ENCODE measurements at places on chromosomes 1 and 21.

- no peaks in the 10 kb centered on the region for H3K36me3 ChIP-seq
- DNase-seq: peak; percentile 57
These were observed 53.3 kb downstream of the NENF start for GRCh38 chr1:212485913-212486618.

GRCh38 chr1:214013614-214014377 lies 26.0 kb downstream of the PROX1 start:
- no peaks in the 10 kb centered on the region for H3K27me3 ChIP-seq
- no peak overlapping the region for H3K27ac ChIP-seq
- no peaks in the 10 kb centered on the region for H3K4me1 ChIP-seq
- H3K36me3 ChIP-seq: no peaks in the 10 kb centered on the region
- DNase-seq: no peak
- no peak overlapping the region for H3K4me3 ChIP-seq

DNA sequence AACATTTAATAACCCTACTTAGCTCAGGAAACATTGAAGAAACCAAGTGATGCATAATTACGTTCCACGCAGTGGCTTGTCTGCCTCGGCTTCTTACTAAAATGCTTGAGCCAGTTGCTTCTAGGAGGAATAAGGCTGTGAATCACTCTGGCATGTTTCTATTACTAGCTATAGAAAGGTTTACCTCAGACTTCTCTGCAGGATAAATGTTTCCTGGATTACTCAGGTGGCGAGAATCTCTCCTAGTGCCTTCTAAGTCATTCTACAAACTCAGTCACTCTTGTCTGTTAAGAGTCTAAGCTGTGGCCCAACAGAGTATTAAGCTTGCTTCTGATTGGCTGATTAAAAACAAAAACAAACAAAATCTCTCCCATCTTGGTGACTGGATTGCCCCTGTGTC lies 92.0 kb upstream of the RALGPS2 start:
- H3K36me3 ChIP-seq: peaks cover 3% of the 10 kb centered on the region
- DNase-seq: no peak
- H3K4me3 ChIP-seq: no peak overlapping the region
- H3K27ac ChIP-seq: no peak overlapping the region

DNA sequence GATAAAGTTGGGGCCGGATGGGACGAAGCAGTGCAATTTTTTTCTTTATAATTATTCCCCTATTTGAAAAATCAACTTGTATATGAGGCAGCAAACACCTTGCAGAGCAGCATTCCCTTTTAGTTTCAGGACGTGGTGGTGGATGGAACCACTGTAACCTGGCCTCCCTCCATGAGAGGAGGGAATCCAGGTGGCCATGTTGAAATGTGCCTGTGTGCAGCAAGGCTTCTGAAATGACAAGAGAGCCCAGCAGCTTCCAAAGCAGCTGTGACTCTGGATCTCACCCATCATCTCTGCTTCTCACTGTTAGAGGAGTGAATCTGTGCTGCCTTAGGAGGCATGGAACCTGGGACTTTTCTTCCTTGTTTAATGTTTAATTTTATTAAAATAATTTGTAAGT lies 42.3 kb downstream of the NFIA start:
- no peaks in the 10 kb centered on the region for H3K36me3 ChIP-seq
- no peak for DNase-seq
- H3K27me3 ChIP-seq: no peaks in the 10 kb centered on the region

GRCh38 chr1:205672970-205673369 lies 7.3 kb downstream of the SLC45A3 start:
- H3K36me3 ChIP-seq: peaks cover 3% of the 10 kb centered on the region
- no peak overlapping the region for H3K27ac ChIP-seq
- DNase-seq: no peak
- no peaks in the 10 kb centered on the region for H3K27me3 ChIP-seq
- no peak overlapping the region for H3K4me3 ChIP-seq

GRCh38 chr1:186965847-186966246 lies 137.1 kb downstream of the PLA2G4A start:
- H3K27me3 ChIP-seq: no peaks in the 10 kb centered on the region
- no peak for DNase-seq
- no peaks in the 10 kb centered on the region for H3K4me1 ChIP-seq

- no peak overlapping the region for H3K4me3 ChIP-seq
- no peak for DNase-seq
- H3K27ac ChIP-seq: no peak overlapping the region
- no peaks in the 10 kb centered on the region for H3K36me3 ChIP-seq
- H3K4me1 ChIP-seq: no peaks in the 10 kb centered on the region
These were observed 199.9 kb downstream of the TNR start for GRCh38 chr1:175543447-175543846.

DNA sequence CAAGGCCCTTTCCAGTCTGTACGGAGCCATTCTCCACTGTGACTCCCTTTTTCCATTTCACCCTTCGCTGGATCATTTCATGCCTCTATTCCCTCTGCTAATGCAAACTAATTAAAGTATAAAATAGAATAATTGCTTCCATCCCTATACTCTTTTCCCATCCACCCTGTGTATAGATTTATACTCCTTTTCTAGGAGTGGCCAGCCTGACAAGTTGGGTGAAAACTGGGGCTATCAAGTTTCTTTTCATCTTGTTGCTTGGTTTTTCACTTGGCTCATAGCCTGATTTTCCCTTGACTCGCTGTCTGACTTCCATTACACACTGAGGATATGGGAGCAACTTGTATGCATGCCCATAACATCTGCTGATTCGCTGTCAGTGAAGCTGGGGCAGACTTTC lies 107.0 kb downstream of the PLXNA2 start:
- no peak for DNase-seq
- no peak overlapping the region for H3K4me3 ChIP-seq
- peaks cover 2% of the 10 kb centered on the region for H3K4me1 ChIP-seq
- H3K27me3 ChIP-seq: peaks cover 1% of the 10 kb centered on the region

DNA sequence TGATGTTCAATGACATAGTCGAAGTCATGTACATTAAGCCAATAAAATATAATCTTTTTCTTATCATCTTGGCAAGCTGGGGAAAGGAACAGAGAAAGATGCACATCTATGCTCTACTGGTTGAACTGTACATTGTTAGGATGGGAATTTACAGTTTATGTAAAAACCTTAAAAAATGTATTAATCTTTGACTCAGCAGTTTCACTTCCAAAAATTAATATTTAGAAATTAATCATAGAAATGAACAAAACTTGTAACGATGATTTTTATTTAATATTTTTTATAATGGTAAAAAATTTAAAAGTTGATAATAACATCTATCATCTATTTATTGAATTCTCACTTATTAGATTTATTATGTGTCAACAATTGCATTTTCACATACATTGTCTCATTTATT lies 5.7 kb upstream of the C1orf141 start:
- H3K4me3 ChIP-seq: no peak overlapping the region
- no peak overlapping the region for H3K27ac ChIP-seq
- peaks cover 5% of the 10 kb centered on the region for H3K4me1 ChIP-seq
- H3K36me3 ChIP-seq: no peaks in the 10 kb centered on the region
- DNase-seq: no peak

GRCh38 chr1:169517558-169518186 lies 31.9 kb upstream of the SLC19A2 start:
- H3K4me1 ChIP-seq: peaks cover 4% of the 10 kb centered on the region
- no peaks in the 10 kb centered on the region for H3K36me3 ChIP-seq
- H3K27ac ChIP-seq: no peak overlapping the region
- no peak overlapping the region for H3K4me3 ChIP-seq

- H3K27ac ChIP-seq: no peak overlapping the region
- peaks cover under 1% of the 10 kb centered on the region for H3K27me3 ChIP-seq
- H3K4me1 ChIP-seq: peaks cover 20% of the 10 kb centered on the region
- H3K36me3 ChIP-seq: peaks cover 15% of the 10 kb centered on the region
These were observed 42.9 kb downstream of the TFF3 start for GRCh38 chr21:42272109-42272962.

DNA sequence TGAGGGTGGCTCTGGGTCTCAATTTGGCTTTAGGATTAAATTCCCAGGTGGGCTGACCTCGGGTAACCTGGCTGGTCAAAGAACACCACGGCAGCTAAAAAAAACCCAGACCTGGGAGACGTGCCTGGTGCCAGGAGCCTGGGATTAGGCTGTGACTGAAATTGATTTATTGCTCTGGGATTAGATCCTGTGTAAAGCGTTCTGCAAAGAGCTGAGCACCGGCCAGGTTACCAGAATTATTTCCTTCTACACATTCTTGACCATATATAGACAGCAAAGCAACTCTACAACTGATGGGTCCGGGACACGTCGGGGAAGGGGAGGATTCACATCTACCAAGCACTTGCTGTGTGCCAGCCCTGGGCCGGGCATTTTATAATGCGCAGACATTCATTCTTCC lies 45.2 kb downstream of the TMCO4 start:
- no peak overlapping the region for H3K4me3 ChIP-seq
- no peak overlapping the region for H3K27ac ChIP-seq
- no peaks in the 10 kb centered on the region for H3K27me3 ChIP-seq
- H3K4me1 ChIP-seq: no peaks in the 10 kb centered on the region

GRCh38 chr1:217622042-217622441 lies 8.8 kb downstream of the GPATCH2 start:
- no peaks in the 10 kb centered on the region for H3K27me3 ChIP-seq
- peaks cover 14% of the 10 kb centered on the region for H3K4me1 ChIP-seq
- no peak for DNase-seq
- no peak overlapping the region for H3K27ac ChIP-seq

- no peak overlapping the region for H3K4me3 ChIP-seq
- peaks cover 15% of the 10 kb centered on the region for H3K36me3 ChIP-seq
- DNase-seq: no peak
- peaks cover 2% of the 10 kb centered on the region for H3K4me1 ChIP-seq
These were observed 8.3 kb downstream of the DNAI4 start for GRCh38 chr1:66916320-66916719.

GRCh38 chr1:23566304-23566703 lies 7.0 kb upstream of the ID3 start:
- peaks cover 71% of the 10 kb centered on the region for H3K4me1 ChIP-seq
- no peaks in the 10 kb centered on the region for H3K27me3 ChIP-seq
- H3K27ac ChIP-seq: peak overlapping the region; percentile 95
- DNase-seq: no peak
- H3K36me3 ChIP-seq: no peaks in the 10 kb centered on the region
- H3K4me3 ChIP-seq: no peak overlapping the region

GRCh38 chr21:38733972-38734546 lies 71.7 kb upstream of the ETS2 start:
- H3K4me3 ChIP-seq: peak overlapping the region; percentile 83
- H3K27ac ChIP-seq: no peak overlapping the region
- H3K27me3 ChIP-seq: peaks cover 26% of the 10 kb centered on the region
- no peaks in the 10 kb centered on the region for H3K36me3 ChIP-seq
- H3K4me1 ChIP-seq: peaks cover 6% of the 10 kb centered on the region

GRCh38 chr21:43892984-43893535 lies 28.0 kb downstream of the AGPAT3 start:
- H3K4me1 ChIP-seq: peaks cover 24% of the 10 kb centered on the region
- H3K27ac ChIP-seq: peak overlapping the region; percentile 3
- H3K36me3 ChIP-seq: peaks cover 36% of the 10 kb centered on the region
- no peaks in the 10 kb centered on the region for H3K27me3 ChIP-seq

DNA sequence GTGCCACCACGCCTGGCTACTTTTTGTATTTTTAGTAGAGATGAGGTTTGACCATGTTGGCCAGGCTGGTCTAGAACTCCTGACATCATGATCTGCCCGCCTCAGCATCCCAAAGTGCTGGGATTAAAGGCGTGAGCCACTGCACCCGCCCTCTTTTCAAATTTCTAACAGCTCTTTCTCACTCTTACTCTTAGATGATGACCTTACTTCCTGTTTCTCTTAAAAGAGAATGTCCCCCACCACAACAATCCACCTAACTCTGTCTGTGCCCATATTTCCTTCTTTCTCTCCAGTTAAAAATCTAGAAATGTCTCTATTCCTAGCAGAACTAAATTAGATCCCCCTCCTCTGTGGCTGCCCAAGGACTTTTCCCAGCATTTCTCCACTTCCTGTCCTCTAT lies 46.6 kb upstream of the RGS2 start:
- DNase-seq: no peak
- H3K27me3 ChIP-seq: peaks cover 27% of the 10 kb centered on the region
- no peak overlapping the region for H3K4me3 ChIP-seq
- H3K4me1 ChIP-seq: peaks cover 4% of the 10 kb centered on the region
- no peaks in the 10 kb centered on the region for H3K36me3 ChIP-seq

- H3K27me3 ChIP-seq: no peaks in the 10 kb centered on the region
- no peak for DNase-seq
- H3K27ac ChIP-seq: no peak overlapping the region
- H3K4me3 ChIP-seq: no peak overlapping the region
- H3K36me3 ChIP-seq: peaks cover 20% of the 10 kb centered on the region
- H3K4me1 ChIP-seq: peaks cover 37% of the 10 kb centered on the region
These were observed 4.4 kb downstream of the DVL1 start for GRCh38 chr1:1344655-1345361.

DNA sequence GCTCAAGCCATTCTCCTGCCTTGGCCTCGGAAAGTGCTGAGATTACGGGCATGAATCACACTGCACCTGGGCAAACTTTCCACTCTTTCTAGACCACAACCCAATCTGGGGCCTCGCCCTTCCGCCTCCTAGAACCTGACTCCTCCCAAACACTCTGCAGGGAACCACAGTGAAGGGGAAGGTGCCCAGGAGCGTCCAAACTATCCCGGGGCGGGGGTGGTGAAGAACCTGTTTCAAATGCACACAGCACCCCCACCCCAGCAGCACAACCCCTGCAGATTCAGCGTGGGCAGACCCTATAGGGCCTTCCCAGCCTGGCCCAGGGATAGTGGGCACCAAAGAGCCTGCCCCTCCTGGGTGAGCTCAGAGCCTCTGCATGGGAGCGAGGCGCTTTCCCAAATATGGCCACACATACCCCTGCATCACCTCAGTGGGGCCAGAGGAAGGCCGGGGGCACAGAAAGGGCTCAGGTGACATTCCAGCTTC lies 86.9 kb downstream of the STUM start:
- H3K36me3 ChIP-seq: peaks cover 60% of the 10 kb centered on the region
- peak overlapping the region; percentile 35 for H3K4me3 ChIP-seq
- no peaks in the 10 kb centered on the region for H3K27me3 ChIP-seq
- DNase-seq: no peak
- peak overlapping the region; percentile 84 for H3K27ac ChIP-seq

DNA sequence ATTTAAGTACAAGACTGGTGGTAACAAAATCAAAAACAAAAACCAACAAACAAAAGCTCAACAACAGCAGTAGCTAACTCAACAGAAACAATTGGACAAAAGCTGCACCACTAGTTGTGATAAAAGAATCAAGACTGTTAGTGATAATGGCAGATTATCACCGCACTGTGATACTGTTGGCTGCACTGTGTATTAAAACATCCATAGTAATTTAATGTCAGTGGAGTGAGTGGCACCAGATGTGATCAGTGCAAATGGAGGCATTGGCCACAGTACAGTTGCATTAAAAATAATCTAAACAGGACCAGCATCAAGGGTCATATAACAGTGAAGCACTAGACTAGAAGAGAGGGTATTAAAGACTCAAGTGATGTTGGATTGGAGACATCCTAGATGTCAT lies 1341.3 kb downstream of the MRPL39 start:
- no peak overlapping the region for H3K4me3 ChIP-seq
- H3K36me3 ChIP-seq: no peaks in the 10 kb centered on the region
- no peaks in the 10 kb centered on the region for H3K4me1 ChIP-seq
- H3K27ac ChIP-seq: no peak overlapping the region
- no peak for DNase-seq

GRCh38 chr1:42955311-42956063 lies 3.2 kb downstream of the SLC2A1 start:
- peaks cover 49% of the 10 kb centered on the region for H3K36me3 ChIP-seq
- peaks cover 56% of the 10 kb centered on the region for H3K4me1 ChIP-seq
- H3K4me3 ChIP-seq: peak overlapping the region; percentile 76
- H3K27me3 ChIP-seq: no peaks in the 10 kb centered on the region
- no peak for DNase-seq

GRCh38 chr21:31446226-31446855 lies 102.3 kb upstream of the TIAM1 start:
- H3K4me3 ChIP-seq: no peak overlapping the region
- no peaks in the 10 kb centered on the region for H3K36me3 ChIP-seq
- peaks cover 8% of the 10 kb centered on the region for H3K4me1 ChIP-seq
- no peak overlapping the region for H3K27ac ChIP-seq
